HFFc6 (cell line): ENCODE measurements at places on chromosomes 7 and 10.

DNA sequence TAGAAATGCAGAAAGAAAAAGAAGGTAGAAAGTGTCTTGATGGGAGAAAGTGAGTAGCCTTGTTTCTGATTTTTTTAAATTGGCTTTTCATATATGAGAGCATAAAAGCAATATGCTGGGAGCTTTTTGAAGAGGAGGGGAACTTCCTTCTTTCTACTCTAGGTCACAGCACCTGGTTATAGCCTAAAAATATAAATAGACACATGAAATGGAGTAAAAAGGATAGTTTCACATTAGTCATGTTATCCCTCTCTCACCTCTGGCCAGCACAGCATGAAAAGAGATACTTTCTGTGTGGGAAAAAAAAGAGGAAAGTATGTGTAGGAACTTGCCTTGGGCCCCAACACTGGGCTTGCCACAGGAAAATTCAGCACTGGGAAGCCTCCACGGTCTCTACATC lies 292.2 kb upstream of the ZWINT start:
- no peaks in the 10 kb centered on the region for H3K4me1 ChIP-seq
- no peak for DNase-seq
- no peak overlapping the region for H3K4me3 ChIP-seq
- H3K27me3 ChIP-seq: no peaks in the 10 kb centered on the region
- no peaks in the 10 kb centered on the region for H3K36me3 ChIP-seq

- peaks cover 7% of the 10 kb centered on the region for H3K4me1 ChIP-seq
- no peaks in the 10 kb centered on the region for H3K36me3 ChIP-seq
- peaks cover 31% of the 10 kb centered on the region for H3K27me3 ChIP-seq
- H3K27ac ChIP-seq: no peak overlapping the region
Observed at GRCh38 chr7:130473876-130474275, 18.0 kb upstream of the MEST start.

DNA sequence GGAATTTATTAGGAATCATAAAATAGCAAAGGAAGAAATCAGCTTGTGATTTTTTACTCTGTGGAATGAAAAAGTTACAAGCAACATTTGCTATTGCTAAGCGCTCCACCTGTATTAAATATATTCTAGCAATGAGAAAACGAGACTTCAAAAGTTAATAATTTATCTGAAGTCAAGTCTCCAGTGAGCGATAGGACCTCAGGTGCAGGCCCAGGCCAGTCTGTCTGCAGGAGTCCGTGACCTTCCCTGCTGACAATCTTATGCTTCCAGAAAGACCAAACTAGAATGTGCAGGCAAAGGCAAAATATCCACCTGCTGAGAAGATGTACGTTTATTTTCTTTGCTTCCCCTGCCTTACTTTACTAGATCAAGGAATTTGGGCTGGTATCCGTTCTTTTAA lies 22.7 kb downstream of the MRC1 start:
- H3K4me3 ChIP-seq: no peak overlapping the region
- no peaks in the 10 kb centered on the region for H3K36me3 ChIP-seq
- H3K4me1 ChIP-seq: peaks cover 23% of the 10 kb centered on the region

GRCh38 chr7:39414224-39415035 lies 151.8 kb upstream of the YAE1 start:
- no peak for DNase-seq
- no peaks in the 10 kb centered on the region for H3K36me3 ChIP-seq
- H3K27me3 ChIP-seq: peaks cover 4% of the 10 kb centered on the region
- peak overlapping the region; percentile 91 for H3K4me3 ChIP-seq
- peaks cover 9% of the 10 kb centered on the region for H3K4me1 ChIP-seq

GRCh38 chr10:120161111-120161510 lies 268.6 kb downstream of the SEC23IP start:
- no peaks in the 10 kb centered on the region for H3K36me3 ChIP-seq
- no peaks in the 10 kb centered on the region for H3K4me1 ChIP-seq
- no peak overlapping the region for H3K27ac ChIP-seq
- no peak for DNase-seq
- H3K4me3 ChIP-seq: no peak overlapping the region

- peaks cover 17% of the 10 kb centered on the region for H3K27me3 ChIP-seq
- no peaks in the 10 kb centered on the region for H3K36me3 ChIP-seq
- no peak for DNase-seq
- no peak overlapping the region for H3K27ac ChIP-seq
- no peak overlapping the region for H3K4me3 ChIP-seq
Observed at GRCh38 chr10:125294109-125294508, 133.7 kb upstream of the CTBP2 start.

DNA sequence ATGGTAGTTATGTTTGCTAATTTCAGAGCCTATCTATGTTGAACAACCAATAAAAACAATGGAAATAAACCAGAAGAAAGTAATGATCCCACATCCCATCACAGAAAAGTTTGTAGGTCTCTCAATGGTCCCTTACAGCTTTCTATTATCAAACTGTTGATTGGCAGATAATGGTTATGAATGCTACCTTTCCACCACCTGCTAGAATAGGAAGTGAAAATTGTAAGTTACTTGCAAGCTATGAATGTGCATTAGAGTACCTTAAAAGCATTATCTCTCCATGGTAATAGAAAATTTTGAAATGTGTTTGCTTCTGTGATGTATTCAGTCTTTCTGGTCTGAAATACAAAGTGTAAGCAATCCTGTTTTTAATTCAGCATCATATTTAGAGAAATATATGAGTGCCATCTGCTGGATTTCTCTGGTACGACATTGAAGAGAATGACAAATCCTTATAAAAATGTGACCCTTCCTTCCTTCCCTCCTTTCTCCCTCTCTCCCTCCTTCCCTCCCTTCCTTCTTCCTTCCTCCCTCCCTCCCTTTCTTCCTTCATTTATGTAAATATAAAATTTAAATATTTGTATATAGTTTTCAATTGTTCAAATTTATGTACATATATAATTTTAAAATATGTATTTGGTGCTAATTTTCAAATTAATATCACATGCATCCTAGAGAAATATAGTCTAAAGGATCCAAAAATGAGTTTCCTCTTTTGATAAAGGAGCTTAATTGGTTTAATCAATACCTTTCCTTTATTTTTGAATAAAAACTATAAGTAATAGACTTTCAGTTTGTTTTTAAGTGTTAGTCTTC lies 41.4 kb upstream of the PNLIPRP3 start:
- no peaks in the 10 kb centered on the region for H3K36me3 ChIP-seq
- DNase-seq: peak; percentile 24
- peaks cover 11% of the 10 kb centered on the region; the same call in 1 of the 2 replicates for H3K4me1 ChIP-seq
- no peak overlapping the region for H3K4me3 ChIP-seq

DNA sequence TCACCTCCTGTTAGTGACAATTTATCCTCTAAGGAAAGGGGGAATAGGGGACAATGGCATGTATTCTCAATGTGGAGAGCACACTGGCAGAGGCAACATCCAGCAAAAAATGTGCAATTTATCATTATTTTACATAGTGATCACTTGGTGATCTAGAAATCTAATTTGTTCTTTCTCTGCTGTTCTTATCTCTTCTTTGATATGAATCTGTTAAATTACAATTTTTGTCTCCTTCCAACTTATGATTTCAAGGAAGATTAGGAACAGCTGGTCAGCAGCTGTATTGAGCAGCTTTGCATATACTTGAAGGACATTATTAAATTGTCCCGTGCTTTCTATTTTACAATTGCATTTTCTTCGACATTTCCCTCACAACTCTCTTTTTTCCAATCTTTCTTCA lies 213.1 kb downstream of the MAGI2 start:
- DNase-seq: no peak
- H3K27me3 ChIP-seq: no peaks in the 10 kb centered on the region; the same call in 1 of the 2 replicates
- peaks cover 38% of the 10 kb centered on the region for H3K4me1 ChIP-seq
- H3K27ac ChIP-seq: no peak overlapping the region
- peaks cover 27% of the 10 kb centered on the region for H3K36me3 ChIP-seq
